ENCODE measurements at places on chromosomes 16 and 17. TPM values are rescaled to one million over a fixed set of nuclear protein-coding genes. Genes with fewer than 3 reads are reported as not detected.

The SERPINF2 gene
- 0.09 TPM for total RNA-seq

The GNG13 gene
- total RNA-seq = not detected

The G6PC1 gene
- not detected for total RNA-seq

The EVPL gene
- not detected for total RNA-seq

The SDK2 gene
- total RNA-seq = not detected

The PMP22 gene
- total RNA-seq = 20.2 TPM

The KRTAP4-9 gene
- not detected for total RNA-seq

All from dermis lymphatic vessel endothelial cell (primary cell).